ENCODE measurements at places on chromosomes 4 and X.

DNA sequence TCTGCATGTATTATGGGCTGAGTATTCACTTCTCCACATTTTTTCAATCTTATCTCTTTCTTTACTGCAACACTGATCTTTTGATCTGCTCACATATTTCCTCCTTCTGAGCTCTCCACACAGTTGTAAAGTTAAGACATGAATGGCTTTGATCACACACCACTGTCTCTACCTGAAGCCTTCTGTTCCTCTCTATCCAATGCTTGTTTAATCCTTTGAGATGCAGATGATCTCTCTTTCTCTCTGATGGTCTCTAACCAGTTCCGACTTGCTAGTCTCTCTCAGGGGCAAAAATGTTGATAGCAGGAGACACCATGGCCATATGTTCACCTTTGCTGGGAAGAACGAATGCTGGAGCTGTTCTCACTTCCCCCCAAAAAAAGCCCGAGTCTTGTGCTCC lies 162.4 kb downstream of the UNC5C start:
- DNase-seq: no peak

DNA sequence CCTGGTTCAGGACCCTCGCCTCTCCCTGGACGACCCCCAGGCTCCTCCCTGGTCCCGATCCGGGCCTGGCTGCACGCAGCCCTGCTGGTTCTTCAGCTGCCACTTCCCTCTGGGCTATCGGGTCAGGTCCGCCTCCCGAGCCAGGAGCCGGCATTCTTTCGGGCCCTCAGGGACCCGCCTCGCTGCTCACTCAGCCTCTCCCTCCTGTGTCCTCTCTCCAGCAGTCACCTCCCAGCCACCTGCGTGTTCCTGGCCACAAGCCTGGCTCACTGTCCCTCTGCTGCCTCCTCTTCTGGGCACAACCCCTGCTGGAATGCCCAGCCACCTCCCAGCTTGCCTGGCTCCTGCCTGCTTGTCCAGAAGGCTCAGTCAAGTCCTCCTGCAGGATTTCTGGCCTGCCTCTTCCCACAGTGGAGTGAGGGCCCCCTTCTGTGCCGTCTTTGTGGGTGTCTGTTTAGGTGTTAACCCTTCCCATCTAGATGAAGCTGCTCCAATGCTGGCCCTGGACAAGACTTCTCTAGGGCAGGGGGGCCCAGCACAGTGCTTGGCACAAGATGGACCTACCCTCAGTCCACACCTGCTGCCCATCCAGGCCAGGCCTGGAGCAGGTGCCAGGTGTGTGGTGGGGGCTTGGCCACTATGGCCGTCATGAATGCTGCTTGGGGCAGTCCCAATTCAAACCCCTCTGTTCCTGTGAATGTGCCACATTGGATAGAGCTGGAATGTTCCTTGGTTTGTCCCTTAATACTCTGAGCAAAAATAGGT lies 2.2 kb downstream of the WFS1 start:
- no peak for DNase-seq

GRCh38 chr4:152161676-152162330 lies 374.1 kb downstream of the FBXW7 start:
- DNase-seq: no peak

DNA sequence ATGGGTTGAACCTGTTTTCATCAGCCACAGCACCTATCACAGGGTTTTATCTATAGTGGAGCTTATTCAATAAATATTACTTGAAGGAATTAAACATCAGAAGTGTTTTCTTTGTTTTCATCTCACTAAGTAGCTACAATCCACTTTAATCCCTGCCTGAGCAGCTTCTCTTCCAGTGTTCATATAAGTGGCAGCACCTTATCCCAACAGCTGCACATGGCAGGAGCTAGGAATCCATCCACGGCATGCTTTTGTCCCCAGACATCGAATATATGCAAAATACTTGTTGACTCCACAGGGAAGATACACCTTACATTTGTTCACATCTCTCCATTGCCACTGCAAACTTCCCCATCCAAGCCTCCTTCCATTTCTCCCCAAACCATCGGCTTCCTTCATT lies 549.8 kb upstream of the FAM241A start:
- no peak for DNase-seq

GRCh38 chr4:36325926-36326325 lies 44.5 kb downstream of the DTHD1 start:
- DNase-seq: no peak

DNA sequence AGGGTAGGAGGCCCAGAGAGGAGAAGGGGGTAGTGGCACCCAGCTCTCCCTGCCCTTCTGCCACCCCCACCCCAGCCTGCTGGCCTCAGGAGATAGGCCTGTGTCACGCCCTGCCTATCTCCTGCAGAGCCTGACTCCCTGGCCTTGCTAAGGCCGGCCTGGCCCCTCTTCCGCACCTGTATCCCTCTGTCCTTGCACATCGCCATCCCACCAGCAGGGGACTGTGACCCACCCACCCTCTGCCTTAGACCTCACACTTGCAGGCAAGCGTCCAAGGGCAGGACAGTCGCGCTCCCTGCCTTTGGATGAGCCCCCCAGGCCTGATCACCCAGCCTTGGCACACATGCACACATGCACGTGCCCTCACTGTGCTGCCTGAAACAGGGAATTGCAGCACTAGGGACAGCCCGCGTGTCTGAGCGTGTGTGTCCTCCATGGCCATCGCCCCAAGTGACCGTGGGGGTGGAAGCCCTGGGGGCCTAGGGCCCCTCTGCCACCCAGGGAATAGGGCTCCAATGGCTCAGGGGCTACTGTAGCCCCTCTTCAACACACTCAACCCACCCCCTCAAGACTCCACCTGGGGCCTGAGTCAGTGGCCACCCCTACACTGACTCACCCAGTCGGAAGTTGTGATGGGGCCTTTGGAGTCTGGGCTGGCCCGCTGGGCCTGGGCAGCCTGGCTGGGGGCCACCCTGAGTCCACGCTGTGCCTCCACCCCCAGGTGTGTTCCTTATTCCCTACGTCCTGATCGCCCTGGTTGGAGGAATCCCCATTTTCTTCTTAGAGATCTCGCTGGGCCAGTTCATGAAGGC lies 2.1 kb downstream of the SLC6A8 start:
- no peak for DNase-seq

GRCh38 chrX:153412746-153413720 lies 1.8 kb downstream of the ZFP92 start:
- DNase-seq: no peak

- no peak for DNase-seq
These were observed 29.9 kb upstream of the GPC4 start for GRCh38 chrX:133444952-133445831.

- no peak for DNase-seq
These were observed 154.4 kb upstream of the NOCT start for GRCh38 chr4:138861135-138861534.

- no peak for DNase-seq
These were observed 124.1 kb downstream of the FHDC1 start for GRCh38 chr4:153060196-153060595.

- DNase-seq: no peak
These were observed 220.6 kb upstream of the ARSJ start for GRCh38 chr4:114200026-114200425.

- DNase-seq: no peak
These were observed 78.6 kb upstream of the RAPGEF2 start for GRCh38 chr4:159024266-159024665.

GRCh38 chrX:139932073-139932900 lies 566 bp downstream of the ATP11C start:
- peak; percentile 19 for DNase-seq

- DNase-seq: no peak
These were observed 134.2 kb downstream of the PWWP3B start for GRCh38 chrX:106302304-106302703.

- DNase-seq: no peak
These were observed 5.5 kb upstream of the MMAA start for GRCh38 chr4:145613566-145614232.

DNA sequence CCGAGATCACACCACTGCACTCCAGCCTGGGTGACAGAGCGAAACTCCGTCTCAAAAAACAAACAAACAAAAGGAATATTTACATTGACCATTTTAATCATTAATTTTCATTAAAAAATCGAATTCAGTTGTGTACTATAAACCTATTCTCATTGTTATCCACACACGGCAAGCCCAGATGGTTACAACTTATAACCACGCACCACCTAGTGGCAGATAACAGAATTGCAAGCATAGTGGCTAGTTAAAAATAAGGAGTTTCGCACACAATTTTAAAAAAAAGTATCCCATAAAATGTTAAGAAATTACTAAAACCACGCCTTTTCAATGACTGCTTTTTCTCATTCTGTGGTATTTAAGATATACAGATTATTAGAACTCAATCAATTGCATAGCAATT lies 25.4 kb downstream of the MBNL3 start:
- no peak for DNase-seq

DNA sequence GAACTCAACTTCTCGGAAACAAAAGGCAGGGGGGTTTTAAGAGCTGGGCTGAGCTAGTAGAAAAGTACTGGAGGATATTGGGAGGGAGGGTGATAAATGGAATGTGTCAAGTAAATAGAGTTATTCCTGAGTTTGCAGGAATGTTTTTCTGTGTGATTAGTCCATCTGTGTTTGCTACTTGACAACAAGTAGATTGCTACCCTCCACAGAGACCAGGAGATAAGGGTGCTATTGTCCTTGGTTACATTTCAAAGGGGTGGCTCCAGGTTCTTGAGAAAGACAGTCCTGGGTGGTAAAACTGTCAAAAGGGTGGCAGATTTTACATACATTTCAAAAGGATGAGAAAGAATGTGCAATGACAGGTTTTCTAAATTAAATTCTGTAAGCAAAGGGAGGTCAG lies 181.2 kb upstream of the PPP3CA start:
- no peak for DNase-seq

GRCh38 chr4:58368221-58368620 lies 1258.0 kb upstream of the IGFBP7 start:
- no peak for DNase-seq

DNA sequence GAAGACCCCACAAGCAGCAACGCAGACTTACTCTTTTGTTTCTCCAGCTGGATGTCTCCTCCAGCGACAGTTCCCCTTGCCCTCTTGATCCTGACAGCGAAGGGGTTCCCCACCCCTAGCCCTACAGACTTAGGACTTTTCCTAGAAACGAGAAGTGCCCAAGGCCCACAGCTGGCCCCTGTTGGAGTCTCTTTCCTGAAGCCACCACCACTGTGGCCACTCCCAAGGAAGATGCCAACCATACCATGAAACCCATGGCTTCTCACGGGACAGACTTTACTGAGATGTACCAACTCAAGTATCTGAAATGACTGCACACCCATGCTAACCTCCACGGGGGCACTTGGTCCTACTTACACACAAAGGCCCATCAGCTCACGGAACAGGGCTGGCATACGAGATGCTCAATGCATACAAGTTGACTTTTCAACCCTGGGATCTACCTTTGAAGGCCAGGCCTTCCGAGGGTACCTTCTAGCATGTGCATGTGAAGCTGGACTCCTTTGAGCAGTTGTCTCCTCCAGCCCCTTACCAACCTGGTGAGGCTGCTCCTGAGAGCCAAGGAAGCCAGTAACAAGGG lies 924 bp upstream of the IRAK1 start:
- no peak for DNase-seq

DNA sequence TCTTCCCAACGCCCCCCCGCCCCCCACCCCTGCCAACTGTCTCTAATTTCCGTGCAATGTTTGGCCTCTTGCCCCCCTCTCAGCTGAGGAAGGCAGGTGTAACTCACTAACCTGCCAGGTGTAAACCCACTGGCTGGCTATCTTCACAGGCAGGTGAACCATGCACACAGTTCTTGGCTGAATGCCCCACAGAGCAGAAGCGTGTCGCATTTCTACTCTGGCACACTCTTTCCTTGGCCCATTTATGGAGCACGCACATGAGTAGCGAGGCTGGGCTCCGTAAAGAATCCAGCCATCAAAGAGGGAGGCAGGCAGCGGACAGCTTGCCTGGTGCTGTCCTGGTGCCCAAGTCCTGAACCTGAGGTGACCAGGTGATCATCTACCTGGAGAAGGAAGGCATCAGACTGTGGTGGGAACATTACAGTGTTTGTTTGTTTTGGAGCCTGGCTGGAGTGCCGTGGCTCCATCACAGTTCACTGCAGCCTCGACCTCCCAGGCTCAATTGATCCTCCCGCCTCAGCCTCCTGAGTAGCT lies 39.2 kb upstream of the CRMP1 start:
- no peak for DNase-seq

DNA sequence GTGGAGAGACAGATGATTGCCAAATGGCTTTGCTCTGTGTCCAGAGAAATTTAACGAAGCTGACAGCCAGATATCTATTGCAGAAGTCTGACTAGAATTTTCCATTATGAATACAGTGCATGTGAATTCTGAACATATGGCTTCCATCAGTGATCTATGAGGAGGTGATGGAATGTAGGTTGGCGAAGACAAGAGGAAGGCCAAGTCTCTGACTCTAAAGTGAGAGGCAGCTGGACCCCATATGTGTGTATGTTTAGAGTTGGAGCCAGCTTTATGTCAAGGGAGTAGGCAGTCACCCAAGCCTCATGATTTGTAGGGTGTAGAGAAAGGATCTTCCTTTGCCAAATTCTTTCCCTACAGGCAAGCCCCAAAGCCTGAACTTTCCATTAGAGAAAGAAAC lies 76.2 kb upstream of the TEX13D start:
- DNase-seq: no peak

- no peak for DNase-seq
These were observed 114.4 kb downstream of the NAA11 start for GRCh38 chr4:79211490-79211889.

- DNase-seq: no peak
These were observed 27.9 kb upstream of the EXOC1L start for GRCh38 chr4:55791666-55792065.

- no peak for DNase-seq
These were observed 5.2 kb downstream of the TKTL1 start for GRCh38 chrX:154300816-154301215.

DNA sequence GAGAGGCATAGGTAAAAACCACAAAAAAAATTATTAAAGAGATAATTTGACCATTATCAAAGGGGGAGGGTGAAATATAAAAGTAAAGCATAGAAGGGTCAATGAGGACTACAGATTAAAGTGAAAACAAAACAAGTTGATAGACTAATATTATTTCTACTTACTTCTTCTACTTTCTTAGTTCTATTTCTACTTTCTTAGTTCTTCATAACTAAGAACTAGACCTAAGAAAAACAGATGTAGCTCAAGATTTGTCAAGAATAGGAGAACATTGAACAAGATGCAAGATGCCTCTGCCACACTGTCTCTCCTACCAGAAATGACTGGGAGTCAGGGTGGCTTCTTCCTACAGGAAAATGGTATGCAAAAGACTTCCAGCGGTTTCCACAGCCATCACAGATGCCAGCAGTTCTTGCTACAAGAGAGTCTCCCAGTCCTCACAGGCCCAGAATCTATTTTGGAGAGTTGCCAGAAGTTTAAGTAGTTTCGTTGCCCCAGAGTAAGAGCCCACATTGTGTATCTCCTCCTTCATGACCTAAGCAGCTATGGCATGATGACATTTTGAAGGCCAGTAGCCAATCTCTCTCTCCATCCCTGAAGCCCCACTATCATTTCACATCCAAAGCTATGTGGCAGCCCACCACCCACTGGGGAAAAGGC lies 42.9 kb upstream of the DDX60 start:
- no peak for DNase-seq

GRCh38 chr4:140374130-140374477 lies 658 bp downstream of the SCOC start:
- no peak for DNase-seq

Data from stimulated activated CD4-positive, alpha-beta T cell treated with anti-CD3 and anti-CD28 coated beads, Interleukin-1b, Interleukin-23, amount 100 ng/mL, for 4 hours (primary cell).